ENCODE measurements at places on chromosomes 7 and 10.

DNA sequence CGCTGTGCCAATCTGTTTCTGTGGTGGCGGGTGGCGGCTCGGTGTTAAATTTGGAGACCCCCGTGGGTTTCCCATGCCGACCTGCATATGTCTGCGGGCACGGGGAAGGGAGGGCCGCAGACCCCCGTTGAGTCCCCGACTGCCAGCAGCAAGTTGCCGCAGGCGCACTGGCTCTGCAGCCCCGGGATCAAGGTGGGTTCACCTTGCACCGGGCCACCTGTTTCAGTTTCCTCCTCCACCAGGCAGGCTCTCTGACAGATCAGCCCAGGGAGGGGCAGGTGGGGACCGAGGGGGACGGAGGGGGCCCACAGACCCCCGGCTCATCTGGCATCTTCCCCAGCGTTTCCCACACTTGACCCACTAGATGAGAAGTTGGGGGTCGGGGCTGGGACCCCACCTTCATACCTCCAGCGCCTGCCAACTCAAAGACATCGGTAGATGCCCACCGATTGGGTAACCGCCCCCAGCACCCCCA is 95.9 kb downstream of the CUX1 start:
- no peak for DNase-seq

GRCh38 chr7:128710481-128710880 is 28.7 kb upstream of the CALU start:
- no peak for DNase-seq

GRCh38 chr10:90326498-90327267 is 531.2 kb downstream of the HTR7 start:
- DNase-seq: no peak

GRCh38 chr10:28850784-28851183 is 173.5 kb downstream of the BAMBI start:
- DNase-seq: no peak
